ENCODE measurements at places on chromosomes 16 and 17.

DNA sequence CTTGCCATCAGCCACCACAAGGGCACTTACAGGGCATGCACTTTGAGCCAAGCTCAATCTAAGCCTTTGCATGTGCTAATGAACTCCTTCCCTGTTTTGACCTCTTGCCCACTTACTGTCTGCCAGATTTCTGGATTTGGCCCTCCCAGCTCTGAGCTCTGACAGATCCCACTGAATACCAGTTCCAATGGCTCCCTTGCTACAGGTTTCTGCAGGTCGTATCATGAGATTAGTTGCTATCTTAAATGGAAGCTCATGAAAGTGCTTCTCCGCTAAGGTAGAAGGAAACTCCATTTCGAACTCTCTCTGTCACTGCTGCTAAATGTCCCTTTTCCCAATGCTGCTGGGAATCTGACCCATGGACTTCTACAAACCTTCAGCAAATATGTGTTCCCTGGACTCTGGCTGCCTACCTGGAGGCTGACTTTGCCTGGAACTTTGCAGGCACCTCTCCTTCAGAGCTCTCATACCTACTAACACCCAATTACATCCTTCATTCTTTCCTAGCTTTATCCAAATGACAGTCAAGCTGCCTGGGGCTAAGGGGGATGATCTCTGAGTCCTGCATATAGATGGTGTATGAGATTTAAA, 23.5 kb upstream of the TOB1 start:
- DNase-seq, result no peak

- peak; percentile 64 for DNase-seq
These were observed 4.7 kb upstream of the MMP15 start for GRCh38 chr16:58020628-58021521.

DNA sequence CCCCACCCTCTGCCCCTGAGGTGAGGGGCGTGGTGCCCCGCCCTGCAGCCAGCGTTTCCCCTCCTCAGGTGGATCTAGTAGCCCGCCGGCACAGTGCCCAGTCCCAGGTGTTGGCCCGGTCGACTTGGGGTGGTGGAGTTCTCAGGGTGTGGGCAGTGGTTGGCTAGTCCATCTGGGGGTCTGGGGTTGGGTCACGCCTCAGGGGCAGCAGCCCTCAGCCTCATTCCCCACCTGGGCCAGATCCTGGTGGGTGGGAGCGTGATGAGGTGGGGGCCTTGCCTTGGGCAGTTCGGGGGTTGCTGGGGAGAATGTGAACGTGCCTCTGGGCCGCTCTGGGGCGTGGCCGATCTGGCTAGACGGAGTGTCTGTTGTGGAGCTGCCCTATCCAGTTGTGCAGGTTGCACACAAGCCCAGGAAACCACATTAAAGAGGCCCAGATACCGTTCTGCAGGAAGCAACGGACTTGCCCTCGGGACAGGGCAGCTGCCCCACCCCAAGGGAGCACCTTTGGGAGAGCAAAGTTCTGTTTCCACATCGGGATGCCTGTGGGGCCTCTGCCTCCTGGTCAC, 32.0 kb downstream of the GSE1 start:
- no peak for DNase-seq

GRCh38 chr17:81566461-81567126, 14.4 kb upstream of the FAAP100 start:
- no peak for DNase-seq

- no peak for DNase-seq
These were observed 10.0 kb upstream of the HP start for GRCh38 chr16:72044296-72044695.

GRCh38 chr16:4578961-4579530, 22.9 kb downstream of the C16orf96 start:
- no peak for DNase-seq

DNA sequence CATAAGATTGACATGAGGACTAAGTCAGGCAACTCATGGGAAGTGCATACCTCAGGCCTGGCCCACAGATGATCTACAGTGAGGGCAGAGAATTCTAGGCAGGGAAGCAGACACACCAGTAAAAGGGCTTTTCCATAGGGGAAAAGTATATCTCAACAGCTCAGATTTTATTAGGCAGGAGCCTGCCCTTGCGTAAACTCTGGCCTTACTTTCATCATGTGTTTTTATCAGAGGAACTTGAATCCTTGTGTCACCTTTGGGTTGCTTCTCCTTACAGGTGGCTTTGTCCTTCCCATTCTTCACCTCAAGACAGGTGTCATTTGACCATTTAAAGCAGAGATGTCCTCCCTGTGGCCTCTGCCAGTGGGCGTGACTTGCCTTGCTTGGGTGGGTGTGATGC, 138.1 kb downstream of the MSI2 start:
- DNase-seq, result no peak

- DNase-seq, result no peak
These were observed 34.3 kb downstream of the VPS35L start for GRCh38 chr16:19589771-19590302.

DNA sequence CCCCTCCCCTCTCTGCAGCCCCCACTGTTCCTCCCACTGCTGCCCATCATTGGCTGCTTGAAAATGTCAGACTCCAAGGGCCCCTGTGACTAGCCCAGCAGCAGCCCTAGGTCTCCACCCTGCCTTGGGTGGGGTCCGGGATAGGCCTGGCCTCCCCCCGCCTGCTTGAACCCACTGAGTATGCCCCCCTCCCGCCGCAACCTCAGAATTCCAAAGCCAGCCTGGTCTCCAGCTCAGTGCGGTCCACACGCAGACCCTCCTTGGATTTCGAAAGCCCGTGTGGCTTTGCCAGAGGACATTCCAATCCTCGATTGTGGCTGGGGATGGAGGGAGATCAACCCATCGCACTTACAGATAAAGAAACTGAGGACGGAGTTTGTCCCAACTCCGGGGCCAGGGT, 6.4 kb downstream of the DPEP1 start:
- DNase-seq, result no peak

- no peak for DNase-seq
These were observed 1.8 kb upstream of the HELZ start for GRCh38 chr17:67246653-67247415.

DNA sequence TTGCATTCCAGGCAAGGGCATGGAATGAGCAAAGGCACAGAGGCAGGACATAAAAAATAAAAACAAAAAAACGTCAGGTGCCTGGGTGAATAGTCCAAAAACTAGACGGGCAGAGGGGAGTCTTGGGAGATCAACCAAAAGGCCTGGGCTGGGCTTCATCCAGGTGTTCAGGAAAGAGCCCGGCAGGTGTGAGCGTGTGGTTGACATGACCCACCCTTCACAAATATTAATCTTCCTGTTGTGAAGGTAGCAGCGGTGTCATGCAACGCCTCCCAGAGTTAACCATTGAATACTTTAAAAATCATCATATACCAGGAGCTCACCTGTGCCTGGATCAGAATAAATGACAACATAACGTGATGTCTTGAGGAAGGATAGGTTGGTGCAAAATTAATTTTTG, 90.6 kb downstream of the USP22 start:
- no peak for DNase-seq

DNA sequence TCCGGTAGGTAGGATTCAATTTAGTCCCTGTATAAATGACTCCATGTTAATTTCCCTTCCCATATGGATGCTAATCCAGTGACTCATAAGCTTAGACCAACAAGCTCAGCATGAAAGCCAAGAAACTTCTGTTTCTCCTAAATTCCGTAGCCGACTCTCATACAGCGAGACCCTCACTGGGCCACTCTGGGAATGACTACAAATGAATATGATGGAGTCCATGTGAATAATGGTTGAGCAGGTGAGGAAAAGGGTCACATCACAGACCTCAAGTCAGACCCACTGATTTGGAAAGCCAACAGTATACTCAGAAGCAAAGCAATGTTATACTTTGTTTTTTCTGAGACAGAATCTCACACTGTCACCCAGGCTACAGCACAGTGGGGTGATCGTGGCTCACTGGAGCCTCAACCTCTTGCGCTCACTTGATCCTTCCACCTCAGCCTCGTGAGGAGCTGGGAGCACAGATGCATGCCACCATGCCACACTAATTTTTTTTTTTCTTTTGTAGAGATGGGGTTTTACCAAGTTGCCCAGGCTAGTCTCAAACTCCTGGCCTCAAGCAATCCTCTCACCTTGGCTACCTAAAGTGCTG, 14.6 kb downstream of the RSL1D1 start:
- no peak for DNase-seq

DNA sequence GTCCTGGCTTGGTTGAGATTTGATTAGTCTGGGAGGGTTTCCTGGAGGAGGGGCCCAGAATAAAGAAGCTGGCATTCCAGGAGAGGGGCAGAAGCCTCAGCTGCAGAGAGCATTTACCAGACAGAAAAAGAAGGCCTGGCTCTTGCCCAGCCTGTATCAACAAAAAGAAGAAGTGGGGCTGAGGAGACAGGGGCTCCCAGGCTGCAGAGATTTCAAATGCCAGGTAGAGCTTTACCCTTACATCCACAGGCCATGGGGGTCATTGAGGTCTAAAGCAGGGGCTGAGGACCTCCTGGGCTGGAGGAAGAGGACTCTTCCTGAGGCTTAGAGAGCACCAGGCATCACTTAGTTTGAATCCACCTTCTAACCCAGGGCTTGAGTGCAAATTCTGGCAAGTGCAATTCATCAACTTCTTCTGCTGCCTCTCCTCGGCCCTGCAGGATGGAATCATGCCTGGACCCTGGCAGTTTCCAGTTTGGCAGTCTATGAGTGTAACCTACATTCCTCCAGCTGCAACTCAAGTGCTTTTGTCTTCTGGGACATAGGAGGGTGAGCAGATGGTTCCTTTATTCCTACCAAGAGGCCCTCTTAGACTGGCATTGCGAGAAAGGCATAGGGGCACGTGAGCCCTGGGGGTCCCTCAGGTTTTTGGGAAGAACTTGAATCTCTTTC, 15.3 kb downstream of the CA7 start:
- DNase-seq, result no peak

DNA sequence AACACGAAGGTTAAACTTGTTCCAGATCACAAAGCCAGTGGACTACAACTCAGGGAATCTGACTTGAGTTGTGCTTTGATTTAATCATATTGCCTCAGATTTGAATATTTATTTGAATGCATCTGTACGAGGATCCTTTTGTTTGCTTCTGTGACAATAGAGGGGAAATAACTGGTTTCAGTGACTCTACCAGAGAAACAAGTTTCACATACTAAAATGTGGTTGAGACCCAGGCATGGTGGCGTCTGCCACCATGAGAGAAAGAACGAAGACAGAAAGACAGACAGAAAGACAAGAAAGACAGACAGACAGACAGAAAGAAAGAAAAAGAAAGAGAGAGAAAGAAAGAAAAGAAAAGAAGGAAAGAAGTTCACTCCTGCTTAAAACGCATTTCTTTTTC, 24.0 kb downstream of the YWHAE start:
- DNase-seq, result no peak

DNA sequence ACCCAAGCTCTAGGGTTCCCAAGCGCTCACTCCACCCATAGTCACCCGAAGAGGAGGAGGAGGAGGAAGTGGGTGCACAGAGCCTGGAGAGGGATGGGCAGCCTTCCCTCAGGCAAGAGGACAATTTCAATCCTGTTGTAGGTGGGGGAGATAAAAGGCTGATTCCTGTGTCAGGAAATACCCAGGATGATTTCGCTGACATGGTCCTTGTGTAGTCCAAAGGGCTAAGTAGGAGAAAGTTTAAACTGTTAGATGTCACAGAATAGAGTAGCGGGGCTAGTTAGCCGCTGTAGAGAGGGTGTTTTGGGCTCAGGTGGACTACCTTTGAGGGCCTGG, 1.3 kb upstream of the EXOC7 start:
- no peak for DNase-seq

DNA sequence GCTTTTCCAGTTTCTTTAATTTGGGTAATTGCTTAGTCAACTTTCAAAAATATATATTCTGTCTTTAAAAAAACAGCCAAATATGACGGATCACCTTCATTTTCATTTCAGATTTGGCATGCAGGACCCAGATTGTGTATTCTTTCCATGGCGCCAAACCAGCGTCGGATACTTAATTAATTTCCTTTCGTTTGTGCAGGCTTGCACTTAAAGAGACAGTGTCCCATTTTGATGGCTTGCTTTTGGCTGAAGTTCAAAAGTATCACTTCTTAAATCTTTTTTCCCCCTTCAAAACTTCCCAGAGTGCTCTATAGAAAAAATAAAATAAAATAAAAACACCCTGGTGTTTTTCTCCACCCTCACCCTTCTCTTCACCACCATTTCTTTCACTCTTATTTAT, 394.5 kb upstream of the SOX9 start:
- peak; percentile 43 for DNase-seq

GRCh38 chr16:10579575-10579964, 828 bp downstream of the EMP2 start:
- DNase-seq, result no peak

DNA sequence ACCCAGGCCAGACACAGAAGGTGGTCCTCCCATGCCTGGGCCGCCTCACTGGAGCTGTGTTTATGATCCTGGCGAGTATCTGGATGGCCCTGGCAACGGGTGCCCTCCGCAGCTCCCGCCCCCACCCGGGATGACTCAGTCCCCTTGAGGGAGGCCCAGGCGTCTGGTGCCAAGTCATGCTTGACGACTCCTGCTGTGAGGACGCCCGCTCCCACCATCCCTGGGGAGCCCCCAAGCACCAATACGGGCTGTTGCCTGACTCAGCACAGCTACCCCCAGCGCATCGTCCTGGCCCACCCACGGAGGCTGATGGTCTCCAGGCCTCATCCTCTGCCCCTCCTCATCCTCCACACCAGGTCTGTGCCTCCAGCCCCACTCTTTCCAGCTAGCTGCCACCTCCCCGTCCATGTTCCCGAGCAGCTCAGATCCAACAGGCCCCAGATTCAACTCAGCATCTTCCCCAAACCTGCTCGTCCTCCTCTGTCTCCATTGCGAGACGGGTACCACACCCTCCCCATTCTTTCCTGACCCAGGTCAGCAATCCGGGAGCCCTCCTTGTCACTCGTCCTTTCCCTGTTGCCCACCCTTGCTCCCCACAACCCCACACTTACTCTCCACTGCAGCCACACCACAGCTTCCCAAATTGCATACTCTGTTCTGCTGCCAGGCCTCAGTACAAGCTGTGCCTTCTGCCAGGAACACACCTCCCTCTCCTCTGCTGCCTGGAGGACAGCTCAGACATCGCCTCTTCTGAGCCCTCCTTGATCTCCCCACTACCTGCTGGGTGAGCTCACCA, 2.6 kb downstream of the CAMKK1 start:
- no peak for DNase-seq

GRCh38 chr17:4586043-4586442, 1.7 kb downstream of the SMTNL2 start:
- DNase-seq, result no peak

DNA sequence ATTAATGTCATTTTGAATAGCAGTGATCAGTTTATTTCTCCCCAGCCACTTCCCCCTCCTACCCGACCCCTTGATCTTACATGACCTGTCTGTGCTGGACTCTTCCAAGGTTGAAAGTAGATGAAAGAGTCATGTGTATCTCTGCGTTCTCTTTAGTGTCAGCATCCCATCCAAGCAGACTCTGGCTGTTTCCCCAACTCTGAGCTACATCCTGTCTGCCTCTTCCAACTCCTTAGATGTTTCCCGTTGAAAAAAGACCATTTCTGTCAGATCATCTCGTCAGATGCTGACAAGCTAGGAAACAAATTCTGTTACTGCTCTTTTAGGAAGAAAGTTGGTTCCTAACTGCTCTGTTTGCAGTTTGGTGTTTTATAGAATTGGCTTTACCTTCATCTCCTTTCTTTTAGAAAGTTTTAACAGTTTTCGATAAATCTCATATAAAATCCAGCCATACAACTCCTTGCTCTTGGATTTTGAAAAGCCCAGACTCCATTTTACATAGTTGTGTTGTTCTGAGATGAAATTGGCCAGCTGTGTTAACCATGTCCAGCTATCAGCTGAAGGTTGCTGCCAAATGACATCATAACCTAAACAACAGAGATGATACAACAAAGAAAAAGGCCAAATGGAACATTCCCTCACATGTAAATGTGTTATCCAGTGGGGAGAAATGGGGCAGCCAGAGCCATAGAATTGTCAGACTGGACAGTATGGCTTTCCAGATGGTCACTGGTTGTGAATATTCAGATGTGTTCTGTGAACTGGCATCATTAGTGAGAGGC, 43.5 kb downstream of the CYB561 start:
- no peak for DNase-seq
